Activated CD8-positive, alpha-beta T cell treated with anti-CD3 and anti-CD28 coated beads for 36 hours (primary cell): ENCODE measurements at places on chromosomes 1 and 21.

- DNase-seq = no peak
Observed at GRCh38 chr1:215357901-215358300, 209.2 kb upstream of the KCTD3 start.

- no peak for DNase-seq
Observed at GRCh38 chr1:24255226-24255625, 63.9 kb upstream of the GRHL3 start.

GRCh38 chr1:115475252-115475651, 137.2 kb upstream of the NGF start:
- no peak for DNase-seq

GRCh38 chr1:194419721-194420120, 1233.3 kb upstream of the B3GALT2 start:
- no peak for DNase-seq

DNA sequence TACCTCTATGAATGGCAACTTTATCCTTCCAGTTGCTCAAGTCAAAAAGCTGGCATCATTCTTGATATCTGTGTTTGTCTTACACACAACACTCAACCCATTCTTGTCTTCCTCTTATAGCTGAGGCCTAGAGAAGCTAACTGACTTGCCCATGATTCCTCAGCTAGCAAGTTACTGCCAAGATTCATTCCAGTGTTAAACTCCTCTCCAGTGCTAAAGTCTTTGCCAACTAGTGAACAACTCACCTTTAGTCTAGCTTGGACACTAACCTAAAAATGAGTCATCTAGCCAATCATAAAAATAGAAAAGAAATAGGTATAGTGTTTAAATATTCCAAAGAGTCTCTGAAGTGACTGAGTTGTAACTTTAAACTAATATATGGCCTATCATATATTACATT, 45.6 kb upstream of the RGS2 start:
- DNase-seq = no peak

DNA sequence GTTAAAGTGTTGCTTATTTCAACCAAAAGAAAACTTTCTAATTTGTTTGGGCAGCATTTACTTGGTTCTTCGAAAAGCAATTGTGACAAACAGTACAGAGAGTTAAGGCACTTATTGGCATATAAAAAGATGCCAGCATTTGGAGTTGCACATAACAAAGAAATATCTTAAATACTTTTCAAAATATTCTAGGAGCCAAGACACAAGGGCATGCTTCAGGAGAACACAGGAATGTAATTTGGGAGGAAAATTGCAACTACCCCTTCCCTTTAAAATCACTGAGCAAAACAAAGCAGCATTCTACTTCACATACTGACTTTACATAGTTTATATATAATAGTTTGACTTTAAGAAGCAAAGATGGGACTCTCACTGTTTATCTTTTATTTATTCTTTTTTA, 4.6 kb upstream of the TIE1 start:
- no peak for DNase-seq

DNA sequence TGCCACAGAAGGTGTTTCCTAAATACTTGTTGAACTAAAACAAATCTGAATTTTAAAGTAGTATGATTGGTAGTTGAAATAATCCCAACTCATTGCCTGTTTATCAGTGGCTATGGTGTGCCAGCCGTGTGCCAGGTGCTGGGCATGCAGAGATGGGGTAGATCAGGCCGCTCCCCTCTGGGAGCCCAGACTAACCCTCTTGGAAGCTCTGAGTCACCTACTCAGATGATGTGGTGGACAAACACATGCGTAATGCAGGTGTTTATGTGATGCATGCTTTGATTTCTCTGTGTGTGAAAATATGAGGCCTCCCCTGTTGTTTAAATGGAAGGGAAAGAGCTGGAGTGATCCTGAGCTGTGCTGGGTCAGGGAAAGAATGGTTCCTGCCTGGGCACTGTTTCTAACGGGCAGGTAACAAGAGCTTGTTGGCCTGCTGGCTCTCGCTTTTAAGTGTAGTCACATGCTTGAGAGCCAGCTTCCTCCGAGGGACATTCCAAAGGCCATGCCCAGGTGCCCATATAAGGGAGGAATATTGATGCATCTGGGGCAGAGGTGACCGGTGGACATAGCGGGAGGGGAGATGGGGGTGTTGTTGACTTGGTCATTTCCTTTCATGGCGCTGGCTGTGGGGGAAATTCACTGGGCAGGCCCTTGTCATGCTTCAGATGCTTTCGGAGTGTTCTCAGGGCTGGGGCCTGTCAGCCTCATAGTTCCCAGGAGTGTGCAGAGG, 10.2 kb downstream of the MFN2 start:
- no peak for DNase-seq
